MV-4-11 (cell line): ENCODE measurements at places on chromosomes 5 and 9.

DNA sequence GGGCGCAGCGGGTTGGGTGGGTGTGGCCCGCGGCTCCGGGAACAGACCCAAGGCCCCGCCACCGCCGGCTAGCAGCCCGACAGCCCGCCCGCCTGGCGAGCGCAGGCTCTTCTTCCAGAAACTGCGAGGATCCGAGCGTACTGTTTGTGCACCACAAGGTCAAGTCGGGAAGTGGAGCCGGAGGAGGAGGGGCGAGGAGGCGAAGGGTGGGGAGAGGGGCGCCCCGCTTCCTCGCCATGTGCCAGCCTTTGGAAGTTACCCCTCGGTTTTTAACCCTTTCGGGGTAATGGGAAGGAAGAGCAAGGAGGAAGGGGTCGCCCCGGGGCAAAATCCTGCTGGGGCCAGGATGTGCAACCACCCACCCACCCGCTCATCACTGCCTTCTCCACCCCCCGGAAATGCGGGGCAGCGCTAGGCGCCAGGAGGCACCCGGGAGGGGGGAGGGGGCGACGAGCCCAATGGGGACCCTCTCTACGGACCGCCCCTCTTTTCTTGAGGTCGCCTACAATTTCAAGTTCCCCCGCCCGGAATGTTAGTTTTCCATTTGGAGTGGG is 1.1 kb upstream of the JADE2 start:
- DNase-seq, result peak; percentile 67

GRCh38 chr5:15191012-15191411 is 309.0 kb upstream of the FBXL7 start:
- DNase-seq, result no peak

- no peak for DNase-seq
Measured at GRCh38 chr5:155759984-155760383, 567.0 kb upstream of the SGCD start.

DNA sequence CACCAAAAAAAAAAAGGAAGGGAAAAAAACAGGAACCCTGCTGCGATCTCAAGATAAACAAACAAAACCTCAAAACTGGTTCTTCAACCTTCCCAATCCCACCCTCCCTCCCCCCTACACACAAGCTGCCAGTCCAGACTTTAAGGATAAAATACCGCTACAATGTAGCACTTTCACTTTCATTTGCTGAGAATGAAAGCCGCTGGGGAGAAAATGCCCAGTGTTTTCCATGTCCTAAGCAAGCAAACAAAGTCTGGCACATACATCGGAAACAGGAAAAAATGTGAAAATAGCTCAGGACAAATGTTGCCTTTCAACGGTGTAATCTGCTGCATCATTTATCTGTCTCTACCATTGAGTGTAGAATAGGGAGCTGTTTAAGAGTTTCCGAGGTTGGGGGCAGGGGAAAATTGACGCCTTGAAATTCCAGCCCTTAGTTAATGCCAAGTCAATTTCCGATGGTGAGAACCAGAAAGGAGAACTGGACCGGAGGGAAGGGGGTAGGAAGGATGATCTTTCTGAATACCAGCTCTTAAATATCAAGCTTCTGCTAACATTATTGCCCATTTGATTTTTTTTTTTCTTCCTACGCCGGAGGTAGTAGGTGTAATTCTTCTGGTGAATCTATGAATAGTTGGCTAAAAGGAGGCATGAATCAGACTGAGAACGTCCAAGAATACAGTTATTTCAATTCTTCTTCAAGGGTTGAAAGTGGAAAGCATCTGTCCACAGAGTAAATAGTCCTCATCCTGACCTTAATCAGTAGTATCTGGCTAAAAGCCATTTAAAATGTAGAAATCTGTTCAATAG is 1.2 kb upstream of the ADAMTS6 start:
- no peak for DNase-seq

DNA sequence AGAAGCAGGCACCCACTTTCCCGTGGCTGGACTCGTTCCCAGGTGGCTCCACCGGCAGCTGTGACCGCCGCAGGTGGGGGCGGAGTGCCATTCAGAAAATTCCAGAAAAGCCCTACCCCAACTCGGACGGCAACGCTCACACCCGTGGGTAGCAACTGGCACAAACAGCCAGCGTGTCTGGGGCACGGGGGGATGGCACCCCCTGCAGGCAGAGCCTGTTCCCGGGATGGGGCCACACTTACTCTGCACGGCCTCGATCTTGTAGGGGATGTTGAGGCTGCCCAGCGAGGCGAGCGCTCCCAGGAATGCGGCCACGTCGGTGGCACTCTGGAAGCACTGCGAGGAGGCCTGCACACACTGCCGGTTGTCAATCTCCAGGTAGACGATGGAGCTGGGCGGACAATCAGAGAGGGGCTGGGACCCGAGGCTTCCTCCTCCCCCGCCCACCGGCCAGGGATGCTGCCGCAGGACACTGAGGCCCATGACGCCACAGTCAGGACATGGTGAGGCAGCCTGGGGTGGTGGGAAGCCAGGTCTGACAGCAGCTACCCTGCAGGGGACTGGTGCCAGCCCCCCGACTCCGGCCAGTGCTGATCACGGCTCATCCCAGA is 20.2 kb upstream of the SEC16A start:
- no peak for DNase-seq

GRCh38 chr9:72696511-72696910 is 175.1 kb downstream of the TMC1 start:
- DNase-seq, result no peak

DNA sequence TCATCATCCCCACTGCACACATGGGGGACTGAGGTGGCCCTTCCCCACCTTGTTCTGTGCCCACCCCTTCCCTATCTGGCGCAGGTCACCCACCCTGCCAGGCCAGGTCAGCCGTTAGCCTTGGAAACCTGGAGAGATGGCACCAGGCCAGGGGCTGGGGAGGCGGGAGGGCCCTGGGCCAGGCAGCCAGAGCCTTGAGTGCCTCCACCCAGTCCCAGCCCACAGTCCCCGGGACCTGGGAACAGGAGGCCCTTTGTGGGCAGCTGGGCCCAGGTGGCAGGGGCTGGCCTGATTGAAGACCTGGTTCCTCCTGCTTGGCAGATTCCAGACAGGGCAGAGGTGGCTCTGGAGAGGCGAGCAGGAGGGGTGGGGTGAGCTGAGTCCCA is 70.6 kb downstream of the LRSAM1 start:
- DNase-seq, result no peak

GRCh38 chr5:172739375-172739774 is 31.6 kb downstream of the DUSP1 start:
- DNase-seq, result no peak

GRCh38 chr9:37508834-37509206 is 23.1 kb downstream of the POLR1E start:
- no peak for DNase-seq

- no peak for DNase-seq
Measured at GRCh38 chr5:169964246-169964645, 16.0 kb downstream of the INSYN2B start.

GRCh38 chr5:154901276-154901675 is 36.7 kb downstream of the GEMIN5 start:
- no peak for DNase-seq

GRCh38 chr5:110734101-110734500 is 4.7 kb upstream of the SLC25A46 start:
- no peak for DNase-seq

DNA sequence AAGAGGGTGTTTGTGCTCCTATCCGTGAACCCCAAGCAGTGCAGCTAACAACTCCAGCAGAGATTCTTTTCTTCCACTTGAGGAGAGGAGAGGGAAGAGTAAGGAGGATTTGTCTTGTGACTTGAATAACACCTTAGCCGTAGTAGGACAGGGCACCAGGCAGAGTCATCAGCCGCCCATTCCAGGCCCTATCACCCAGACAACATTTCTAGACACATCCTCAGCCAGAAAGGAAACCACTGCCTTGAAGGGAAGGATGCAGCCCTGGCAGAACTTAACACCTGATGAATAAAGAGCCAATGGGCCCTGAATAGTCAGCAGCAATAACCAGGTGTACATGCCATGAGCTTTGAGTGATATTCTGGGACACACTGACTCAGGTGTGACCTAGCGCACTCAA is 1013.0 kb upstream of the COX7C start:
- DNase-seq, result no peak

GRCh38 chr5:114417519-114417918 is 55.6 kb downstream of the KCNN2 start:
- no peak for DNase-seq
